NCI-H1092 treated with DMSO at 0.1 percent for 48 hours (cell line): ENCODE measurements at places on chromosomes 6 and 20.

DNA sequence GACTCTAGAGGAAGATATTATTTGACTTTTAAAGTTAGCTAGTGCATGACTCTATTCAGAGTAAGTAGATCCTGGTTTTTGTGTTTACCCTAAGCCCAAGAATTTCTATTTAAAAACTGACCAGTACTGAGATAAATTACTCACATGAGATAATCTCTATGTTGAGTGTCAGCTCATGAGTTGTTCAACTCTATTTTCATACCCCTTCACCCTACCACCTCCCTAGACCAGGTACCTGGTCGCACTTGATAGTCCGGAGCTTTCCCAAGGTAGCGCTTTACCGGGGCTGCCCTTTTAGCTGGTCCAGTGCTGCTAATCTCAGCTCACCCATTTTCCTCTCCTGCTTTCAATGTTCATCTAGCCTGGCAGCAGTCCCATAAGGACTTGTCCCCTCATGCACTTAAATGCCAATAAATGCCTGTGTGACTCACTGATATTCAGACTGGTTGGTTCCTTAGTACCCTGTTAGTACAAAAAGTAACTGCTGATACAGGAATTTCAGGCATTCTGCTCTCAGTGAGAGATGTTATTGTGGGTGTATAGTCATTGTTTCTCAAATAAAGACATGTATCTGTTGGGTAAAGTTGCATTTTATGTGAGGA lies 503.9 kb downstream of the ADGRB3 start:
- DNase-seq = no peak

- no peak for DNase-seq
Observed at GRCh38 chr20:43490038-43490437, 17.5 kb upstream of the L3MBTL1 start.

GRCh38 chr6:18078866-18079265 lies 43.6 kb downstream of the NHLRC1 start:
- no peak for DNase-seq

DNA sequence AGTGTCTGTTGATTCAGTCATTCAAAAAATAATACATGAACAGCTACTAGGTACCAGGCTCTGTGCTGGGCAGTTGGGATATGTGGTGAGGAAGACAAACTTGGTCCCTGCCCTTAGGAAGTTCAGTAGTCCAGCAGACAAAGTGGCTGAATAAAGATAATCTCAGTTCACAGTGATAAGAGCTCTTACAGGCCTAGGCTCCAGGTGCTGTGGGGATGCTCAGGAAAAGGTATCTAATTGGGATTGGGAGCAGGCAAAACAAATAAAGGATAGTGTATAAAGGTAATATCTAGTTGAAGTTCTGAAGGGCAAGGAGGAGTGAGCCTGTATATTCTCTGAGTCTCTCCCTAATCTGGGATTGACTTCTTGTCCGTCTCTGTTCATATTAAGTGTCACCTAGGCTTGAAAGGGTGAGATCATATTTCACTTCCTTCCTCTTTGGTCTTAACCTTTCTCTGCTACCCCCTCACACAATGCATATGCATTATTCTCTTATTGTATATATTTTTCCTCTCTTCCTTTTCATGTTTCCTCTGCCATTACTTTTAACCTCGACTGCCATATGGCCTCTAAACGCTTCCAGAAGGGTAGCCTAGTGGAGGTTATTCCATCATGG lies 13.5 kb downstream of the PTPN1 start:
- DNase-seq = no peak

DNA sequence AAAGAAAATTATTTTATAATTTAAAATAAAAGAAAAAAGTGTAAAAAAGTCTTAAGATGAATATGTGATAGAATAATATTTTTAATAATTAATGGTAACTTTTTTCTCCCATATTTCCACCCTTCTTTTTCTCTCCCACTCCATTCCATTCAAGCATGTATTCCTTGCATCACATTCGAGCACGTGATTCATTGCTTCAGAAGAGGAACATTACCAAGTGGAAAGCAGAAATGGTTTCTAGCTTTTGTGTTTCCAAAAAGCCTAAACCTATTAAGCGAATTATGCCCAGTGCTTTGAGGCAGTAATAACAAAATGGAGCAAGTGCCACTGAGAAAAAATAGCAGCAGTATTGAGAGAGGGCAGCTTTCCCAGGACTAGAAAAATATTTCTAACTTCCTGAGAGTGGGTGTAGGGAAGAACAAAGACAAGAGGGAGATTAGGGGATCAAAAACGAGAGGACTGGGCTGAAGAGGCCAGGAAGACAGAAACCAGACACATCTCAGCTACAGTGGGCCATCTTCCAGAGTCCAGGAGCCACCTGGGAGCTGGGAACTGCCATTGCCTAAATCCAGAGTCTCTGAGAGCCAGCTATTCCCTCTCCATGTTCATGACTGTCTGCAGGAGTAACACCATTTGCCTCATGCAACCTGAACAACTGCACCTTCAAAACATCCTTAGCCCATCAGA lies 15.0 kb upstream of the AKIRIN2 start:
- DNase-seq = no peak

GRCh38 chr20:39825950-39826349 lies 863.1 kb downstream of the MAFB start:
- no peak for DNase-seq

- DNase-seq = peak; percentile 20
Observed at GRCh38 chr6:35477551-35478179, 9.5 kb downstream of the RPL10A start.

GRCh38 chr6:121093928-121094327 lies 240.4 kb downstream of the TBC1D32 start:
- DNase-seq = no peak

GRCh38 chr20:32975698-32976674 lies 28.2 kb downstream of the SUN5 start:
- no peak for DNase-seq

GRCh38 chr6:152651986-152652385 lies 14.8 kb upstream of the SYNE1 start:
- DNase-seq = no peak
